ENCODE measurements at places on chromosomes 11 and 22.

DNA sequence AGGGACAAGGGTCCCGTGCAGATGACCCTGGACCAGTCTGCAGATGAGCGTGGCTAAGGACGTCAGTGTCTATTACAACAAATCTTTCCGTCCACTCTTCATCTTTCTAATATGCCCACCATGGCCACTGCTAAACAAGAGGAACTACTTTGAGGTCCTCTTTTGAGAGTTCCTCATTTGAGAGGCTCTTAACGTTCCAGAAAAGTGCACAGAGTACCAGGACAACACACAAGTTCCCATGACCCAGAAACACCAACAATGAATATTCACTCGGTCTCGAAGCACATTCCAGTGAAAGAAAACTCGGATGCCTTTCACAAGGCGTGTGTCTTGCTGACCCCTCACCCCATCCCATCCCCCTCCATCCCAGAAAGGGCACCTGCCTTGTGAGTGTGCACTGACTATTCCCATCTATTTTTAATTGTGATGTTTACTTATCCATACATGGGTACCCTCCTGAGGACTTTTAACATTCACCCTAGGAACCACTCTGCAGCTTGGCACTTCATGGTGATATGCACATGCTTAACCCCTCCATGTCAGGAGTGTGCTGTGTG is 157.0 kb downstream of the SHANK2 start:
- no peak for DNase-seq

- no peak for DNase-seq
Measured at GRCh38 chr22:49015993-49016908, 811.4 kb downstream of the BRD1 start.

DNA sequence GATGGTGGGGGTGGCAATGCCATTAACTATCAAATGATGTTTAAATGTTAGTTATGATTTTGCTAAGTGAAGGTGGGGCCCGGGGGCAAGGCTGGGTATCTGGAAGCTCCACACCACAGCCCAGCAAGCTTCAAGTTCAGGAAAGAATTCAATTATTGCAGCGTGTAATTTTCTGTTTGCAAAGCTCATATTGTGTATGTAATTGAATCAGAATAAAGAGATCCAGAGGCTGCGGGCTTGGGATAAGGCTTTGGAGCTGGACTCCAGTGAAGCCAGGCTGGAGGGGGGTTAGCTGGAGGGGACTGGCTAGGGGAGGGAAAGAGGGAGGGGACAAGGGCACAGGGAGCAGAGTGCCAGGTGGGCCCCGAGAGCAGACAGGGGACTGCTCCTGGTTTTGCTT is 557.1 kb upstream of the CADM1 start:
- DNase-seq: no peak

GRCh38 chr11:72777755-72778278 is 16.0 kb downstream of the STARD10 start:
- no peak for DNase-seq
